CD4-positive, alpha-beta T cell treated with Interleukin-6 at 100 ng/mL for 8 hours (primary cell): ENCODE measurements at places on chromosomes 11 and 22.

GRCh38 chr11:104333977-104334376 is 170.0 kb upstream of the PDGFD start:
- no peak for DNase-seq

DNA sequence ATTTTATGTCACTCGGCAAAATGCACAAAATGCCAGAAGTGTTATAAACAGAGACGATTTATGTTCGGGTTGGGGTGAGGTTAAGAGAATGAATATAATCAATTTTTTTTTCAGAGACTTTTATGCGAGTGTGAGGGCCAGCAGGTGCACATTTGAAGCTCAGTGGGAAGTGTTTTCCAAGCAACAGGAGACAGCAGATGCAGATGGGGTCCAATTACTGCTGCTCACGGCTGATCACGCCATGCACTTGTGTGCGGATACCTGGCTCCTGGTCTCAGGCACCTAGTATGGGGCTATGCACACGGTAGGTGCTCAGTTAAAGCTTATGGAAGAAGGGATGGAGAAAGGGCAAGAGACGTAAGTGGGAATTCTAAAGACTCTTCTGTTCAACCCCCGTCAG is 249.1 kb downstream of the MIAT start:
- no peak for DNase-seq

- no peak for DNase-seq
Measured at GRCh38 chr11:125251956-125252355, 87.4 kb downstream of the PKNOX2 start.

DNA sequence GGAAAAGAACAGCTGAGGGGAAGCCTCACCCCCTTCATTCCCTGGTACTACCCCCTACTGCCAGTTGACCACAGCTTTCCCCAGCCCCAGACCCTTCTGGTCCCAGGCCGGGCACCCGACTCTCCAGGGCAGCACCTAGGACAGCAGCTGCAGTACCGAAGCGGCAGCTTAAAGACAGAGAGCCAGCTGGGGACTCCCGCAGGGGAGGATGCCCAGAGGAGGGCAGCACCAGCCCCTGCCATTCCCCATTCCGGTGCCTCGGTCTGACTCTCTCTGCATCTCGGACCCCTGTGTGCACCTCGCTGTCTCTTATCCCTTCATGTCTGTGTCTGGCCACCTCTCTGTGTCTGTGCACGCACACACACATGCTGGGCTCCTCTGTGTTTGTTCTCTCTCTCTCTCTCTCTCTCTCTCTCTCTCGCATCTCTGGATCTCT is 9.4 kb downstream of the IGSF9B start:
- DNase-seq, result peak; percentile 64

DNA sequence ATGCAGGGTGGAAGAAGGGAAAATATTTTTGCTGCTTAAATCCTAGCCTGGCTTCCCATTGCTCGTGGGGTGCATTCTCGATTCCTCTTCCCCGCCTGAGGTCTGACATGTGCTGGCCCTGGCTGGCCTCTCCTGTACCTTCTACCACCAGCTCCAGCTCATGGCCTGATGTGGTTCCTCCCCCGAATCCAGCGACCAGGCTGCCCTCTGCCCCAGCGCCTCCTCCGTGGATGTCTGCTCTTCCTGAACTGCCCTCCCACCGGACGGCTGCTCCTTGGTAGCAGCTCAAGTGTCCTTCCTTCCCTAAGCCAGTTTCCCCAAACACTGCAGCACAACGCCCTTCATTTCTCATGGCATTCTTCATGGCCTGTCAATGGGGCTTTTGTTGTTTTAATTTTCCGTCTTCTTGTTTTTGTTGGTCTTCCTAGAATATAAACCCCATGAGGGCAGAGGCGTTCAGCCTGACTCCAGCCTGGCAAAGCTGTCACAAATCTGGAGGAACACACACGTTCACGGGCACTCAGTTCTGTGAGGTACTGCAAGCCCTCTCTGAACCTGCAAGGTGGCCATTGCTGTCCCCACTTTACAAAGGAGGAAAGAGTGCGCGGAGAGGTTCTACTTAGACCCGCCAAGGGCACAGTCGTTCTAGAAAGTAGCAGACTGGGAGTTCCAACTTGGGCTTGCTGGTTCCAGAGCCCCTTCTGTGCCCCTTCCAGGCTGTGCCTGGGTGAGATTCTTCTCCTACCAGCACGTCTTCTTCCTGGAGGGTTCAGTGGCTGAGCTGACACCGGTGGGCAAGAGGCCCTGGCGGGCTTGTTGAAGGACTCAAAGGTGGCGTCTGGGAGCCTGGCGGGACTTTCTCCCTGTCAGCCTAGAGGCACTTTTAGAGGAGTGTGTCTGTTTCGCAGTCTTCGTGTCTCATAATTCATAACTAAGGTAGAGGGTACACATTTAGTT is 953 bp upstream of the LRP5 start:
- no peak for DNase-seq

- DNase-seq, result no peak
Measured at GRCh38 chr11:64472593-64473455, 113.9 kb downstream of the RPS6KA4 start.

DNA sequence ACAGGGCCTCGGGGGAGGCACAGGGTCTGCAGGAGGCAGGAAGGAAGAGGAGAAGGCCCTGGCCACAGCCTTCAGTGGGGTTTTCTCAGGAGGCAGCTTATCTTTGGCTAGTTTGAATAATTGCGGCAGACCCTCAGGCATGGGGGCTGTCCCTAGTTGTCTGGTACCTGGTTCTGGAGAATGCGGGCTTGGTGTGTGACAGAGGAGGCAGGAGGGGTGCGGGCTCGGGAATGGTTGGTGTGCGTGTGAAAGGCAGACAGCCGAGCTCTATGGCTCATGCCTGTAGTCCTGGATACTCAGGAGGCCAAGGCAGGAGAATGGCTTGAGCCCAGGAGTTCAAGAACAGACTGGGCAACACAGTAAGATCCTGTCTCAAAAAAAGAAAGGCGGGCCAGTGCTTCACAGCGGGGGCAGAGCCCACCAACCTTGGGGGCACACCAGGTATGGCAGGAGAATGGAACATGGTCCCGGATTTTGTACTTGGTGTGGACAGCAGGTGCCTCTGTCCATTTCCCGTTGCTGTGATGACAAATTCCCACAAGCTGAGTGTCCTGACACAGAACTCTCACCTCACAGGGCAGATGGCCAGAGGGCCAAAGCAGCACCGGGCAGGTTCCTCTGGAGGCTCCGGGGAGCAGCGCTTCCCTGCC is 640.6 kb downstream of the TBC1D22A start:
- DNase-seq, result no peak

GRCh38 chr22:49497266-49497665 is 330.4 kb downstream of the BRD1 start:
- no peak for DNase-seq

DNA sequence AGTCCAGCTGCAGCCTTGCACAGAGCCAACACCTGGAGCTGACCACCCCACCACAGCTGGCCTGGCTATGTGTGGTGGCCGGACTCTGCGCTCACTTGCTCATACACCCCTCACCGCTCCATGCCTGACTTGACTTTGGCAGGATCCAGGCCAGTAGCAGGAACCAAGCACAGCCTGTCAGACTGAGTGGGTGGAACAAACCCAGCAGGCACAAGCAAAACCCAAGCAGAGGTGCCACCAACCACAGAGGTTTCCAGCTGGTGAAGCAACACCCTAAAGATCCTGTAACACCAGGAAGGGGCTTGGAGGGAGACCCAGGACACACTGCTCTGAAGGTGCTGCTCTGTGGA is 44.9 kb upstream of the WNT11 start:
- no peak for DNase-seq

- no peak for DNase-seq
Measured at GRCh38 chr22:36293606-36294292, 40.8 kb downstream of the APOL1 start.

DNA sequence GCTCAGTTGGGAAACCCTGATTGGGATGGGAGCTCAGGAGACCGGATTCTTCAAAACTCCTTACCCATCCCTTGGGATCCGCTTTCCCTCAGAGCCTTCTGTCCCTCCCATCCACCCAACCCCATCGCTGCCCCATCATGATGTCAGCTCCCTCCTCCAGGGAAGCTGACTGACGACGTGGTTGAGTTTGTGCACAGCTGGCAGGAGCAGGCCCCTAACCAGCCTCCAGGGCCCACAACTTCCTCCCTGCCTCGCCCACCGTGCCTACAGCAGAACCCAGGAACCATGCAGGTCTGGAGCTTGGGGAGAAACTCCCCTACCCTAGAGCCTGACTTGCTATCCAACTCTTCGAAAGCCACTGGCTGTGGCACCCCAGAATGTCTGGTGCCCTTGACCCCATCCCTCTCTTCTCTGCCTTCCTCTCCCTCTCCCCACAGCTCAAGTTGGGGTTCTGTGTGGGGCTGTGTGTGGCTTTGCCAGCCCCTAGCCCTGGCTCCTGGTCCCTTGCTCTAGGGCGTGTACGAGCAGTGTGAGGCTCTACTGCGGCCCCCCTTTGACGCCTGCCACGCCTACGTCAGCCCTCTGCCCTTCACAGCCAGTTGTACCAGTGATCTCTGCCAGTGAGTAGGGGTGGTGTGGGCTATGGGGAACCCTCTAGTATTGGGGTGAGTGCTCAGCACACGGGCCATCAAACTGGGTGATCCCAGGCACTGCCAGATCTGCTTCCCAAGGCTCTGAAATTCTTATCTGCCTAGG is 11.1 kb downstream of the OTOG start:
- DNase-seq, result no peak

GRCh38 chr11:120835601-120836228 is 188.2 kb upstream of the TBCEL start:
- DNase-seq, result no peak

DNA sequence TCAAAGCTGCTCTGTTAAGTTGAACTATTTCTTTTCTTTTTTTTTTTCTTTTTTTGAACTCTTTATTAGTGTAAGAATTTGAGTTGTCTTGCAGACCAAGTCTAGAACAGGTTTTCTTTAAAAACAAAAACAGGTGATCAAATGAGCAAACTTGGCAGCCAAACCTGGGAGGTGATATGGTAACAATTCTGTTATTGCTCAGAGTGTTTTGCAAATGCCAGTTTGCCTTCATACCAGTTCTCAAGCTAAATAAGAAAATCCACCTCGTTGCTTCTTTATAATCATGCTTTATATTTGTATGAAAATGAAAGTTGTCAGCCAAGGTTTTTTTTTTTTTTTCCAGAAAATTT is 76.9 kb downstream of the DEPDC5 start:
- DNase-seq, result no peak

- no peak for DNase-seq
Measured at GRCh38 chr11:73942010-73942409, 8.8 kb upstream of the DNAJB13 start.

DNA sequence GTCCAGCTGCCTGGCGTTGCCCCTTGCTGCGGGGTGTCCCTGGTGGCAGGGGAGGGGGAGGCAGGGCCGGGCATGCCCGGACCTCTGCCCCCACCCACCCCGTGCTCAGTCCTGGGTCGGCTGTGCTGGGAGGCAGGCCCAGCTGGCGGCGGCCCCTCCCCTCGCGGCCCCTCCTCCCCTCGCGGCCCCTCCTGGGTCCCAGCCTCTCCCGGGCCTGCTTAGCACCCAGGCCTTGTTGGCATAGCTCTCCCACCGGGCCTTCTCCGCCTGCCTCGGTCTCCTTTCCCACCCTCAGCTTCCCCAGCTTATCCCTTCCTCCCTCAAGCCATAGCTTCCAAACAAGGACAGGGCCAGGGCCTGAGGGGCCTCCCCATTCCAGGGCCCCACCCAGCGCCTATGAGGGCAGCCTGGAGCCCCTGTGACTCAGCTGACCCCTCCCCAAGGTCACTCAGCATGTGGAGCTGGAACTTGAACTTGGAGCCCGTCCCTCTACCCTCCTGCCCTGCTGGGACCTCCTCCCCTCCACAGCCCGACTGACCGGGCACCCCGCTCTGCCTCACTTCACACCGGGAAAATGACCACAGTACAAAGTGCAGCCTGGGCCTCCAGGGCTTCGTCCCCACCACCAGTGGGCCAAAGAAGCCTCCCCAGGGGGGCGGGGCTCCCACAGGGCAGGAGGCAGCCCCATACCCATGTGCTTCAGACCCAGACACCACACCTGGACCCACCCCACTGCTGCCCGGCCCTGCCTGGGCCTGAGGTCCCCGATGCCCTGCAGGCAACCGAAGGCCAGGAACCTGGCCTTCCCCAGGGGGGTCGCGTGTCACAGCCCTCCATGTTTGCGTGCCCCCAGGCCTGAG is 1.2 kb downstream of the EPS8L2 start:
- DNase-seq, result no peak

DNA sequence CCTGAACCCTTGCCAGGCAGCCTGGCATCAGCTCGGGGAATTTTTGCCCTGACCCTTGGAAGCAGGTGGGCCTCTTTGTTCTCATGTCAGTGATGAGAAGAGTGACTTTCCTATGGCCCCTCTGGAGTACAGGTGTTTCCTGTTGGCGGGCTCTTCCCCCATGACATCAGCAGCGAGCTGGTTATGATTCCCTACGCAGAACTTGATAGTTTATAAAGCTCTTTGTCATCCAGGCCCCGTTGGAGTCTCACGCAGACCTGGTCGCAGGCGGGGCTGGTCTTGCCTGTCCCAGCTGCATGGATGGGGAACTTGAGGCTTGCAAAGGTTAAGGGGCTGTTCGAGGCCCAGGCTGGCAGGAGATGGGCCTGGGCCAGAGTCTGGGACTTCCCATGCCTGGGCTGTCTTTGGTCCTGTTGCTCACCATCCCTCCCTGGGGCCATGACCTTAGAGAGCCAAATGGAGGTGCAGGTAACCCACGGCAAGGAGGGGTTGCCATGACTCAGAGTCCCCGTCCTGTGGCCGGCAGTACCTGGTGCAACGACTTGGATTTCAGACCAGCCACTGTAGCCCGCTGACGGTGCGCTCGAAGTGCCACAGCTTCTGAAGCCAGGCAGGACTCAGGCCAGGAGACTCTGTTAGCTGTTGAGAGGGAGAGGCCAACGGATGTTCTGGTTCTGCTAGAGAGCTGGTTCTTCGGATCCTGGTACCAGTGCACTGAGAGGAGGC is 45.9 kb upstream of the PPP6R3 start:
- no peak for DNase-seq

GRCh38 chr11:100719809-100720221 is 32.7 kb downstream of the ARHGAP42 start:
- no peak for DNase-seq

- no peak for DNase-seq
Measured at GRCh38 chr11:42054351-42054900, 595.0 kb upstream of the LRRC4C start.

- DNase-seq, result no peak
Measured at GRCh38 chr11:126766440-126766839, 234.1 kb downstream of the KIRREL3 start.

DNA sequence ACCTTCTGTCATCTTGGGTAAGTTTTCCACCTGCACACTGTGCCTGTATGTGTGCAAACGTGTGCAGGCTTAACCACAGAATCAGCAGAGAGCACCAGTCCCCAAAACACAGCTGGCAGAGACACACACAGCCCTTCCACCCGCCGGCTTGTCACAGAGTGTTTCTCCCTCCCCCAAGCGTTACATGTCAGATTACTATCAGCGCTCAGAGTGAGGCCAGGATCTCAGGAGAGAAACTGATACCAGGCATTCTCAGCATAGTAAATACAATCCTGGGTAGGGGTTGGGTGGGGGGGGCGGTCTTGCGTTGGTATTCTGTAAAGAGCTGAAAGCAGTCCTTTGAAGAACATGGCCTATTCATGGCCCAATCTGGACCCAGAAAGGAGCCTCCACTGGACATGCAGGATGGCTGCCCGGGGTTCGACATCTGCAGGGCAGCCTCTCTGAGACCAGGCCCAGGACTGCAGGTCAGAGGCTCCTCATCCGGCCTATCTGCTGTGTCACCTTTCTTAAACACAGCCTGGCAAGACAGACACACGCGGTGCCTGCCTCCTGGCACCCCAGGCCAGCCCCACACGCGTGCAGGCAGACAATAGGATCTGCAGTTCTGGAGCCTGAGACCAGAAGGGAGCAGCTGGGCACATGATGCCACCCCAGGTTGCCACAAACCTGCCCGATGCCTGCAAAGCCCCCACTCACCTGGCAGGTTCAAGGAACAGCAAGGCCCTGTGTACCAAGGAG is 1.7 kb downstream of the OSBPL5 start:
- DNase-seq, result no peak

- no peak for DNase-seq
Measured at GRCh38 chr22:44311855-44312170, 938 bp downstream of the SHISAL1 start.
